ENCODE measurements at places on chromosomes 12 and 14.

DNA sequence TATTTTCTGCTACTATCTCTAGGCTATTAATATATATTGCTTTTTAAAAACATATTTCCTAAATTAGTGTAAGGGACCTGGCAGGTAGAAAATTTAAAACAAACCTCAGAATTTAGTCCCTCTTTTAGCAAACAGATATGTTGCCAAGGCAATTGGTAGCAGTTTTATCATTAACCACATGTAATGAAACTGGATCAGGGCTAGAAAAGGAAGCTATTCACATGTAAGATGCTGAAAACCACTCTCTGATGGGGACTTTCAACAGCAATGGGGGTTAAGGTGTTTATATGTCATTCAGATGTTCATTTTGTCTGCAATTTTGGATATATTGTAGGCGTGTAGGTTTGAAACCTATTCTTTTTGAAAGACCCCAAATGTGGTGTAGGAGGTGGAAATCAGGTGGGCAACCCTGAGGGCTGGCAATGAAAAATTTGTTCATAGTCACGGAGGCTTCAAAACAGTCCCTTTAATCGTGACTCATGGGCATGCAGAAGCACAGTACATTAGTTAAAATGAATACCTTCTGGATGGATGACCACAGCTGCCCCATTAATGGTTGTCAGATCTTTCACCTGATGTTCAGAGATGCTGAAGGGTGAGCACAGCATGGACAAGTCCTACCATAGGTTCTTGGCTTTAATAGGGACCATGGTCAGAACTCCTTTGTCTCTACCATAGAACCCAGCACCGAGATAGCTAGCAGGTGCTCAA is 5.9 kb upstream of the PKP2 start:
- no peak overlapping the region for H3K4me3 ChIP-seq
- H3K4me1 ChIP-seq = peaks cover 5% of the 10 kb centered on the region
- no peak for DNase-seq
- H3K27ac ChIP-seq = no peak overlapping the region

DNA sequence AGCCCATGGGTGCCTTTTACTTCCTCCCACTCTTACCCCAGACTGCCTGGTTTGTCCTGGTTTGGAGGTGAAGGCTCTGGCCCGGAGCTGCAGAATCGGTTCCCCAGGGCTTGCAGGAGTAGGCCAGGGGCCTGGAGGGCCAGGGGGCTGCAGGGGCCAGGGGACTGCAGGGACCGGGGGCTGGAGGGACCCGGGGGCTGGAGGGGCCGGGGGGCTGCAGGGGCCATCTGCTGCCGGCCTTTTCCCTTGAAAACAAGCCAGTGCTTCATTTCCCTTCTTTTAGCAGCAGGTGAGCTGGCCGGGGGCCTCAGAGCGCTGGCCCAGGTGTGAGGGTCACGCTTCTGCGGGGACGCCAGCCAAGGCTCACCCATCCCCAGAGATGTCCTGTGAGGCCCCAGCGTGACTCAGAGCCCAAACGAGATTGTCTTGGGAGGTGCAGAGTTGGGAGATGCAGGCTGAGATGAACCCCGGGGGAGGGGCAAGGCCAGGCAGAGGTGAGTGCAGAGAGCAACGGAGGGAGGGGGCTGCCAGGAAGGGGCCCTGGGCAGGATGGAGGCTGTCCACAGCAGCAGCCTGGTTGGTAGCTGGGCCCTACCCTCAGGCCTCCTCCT is 154.9 kb downstream of the KIF26A start:
- no peak overlapping the region for H3K27ac ChIP-seq
- H3K4me1 ChIP-seq = no peaks in the 10 kb centered on the region
- no peak overlapping the region for H3K4me3 ChIP-seq
- DNase-seq = no peak
- H3K36me3 ChIP-seq = no peaks in the 10 kb centered on the region

DNA sequence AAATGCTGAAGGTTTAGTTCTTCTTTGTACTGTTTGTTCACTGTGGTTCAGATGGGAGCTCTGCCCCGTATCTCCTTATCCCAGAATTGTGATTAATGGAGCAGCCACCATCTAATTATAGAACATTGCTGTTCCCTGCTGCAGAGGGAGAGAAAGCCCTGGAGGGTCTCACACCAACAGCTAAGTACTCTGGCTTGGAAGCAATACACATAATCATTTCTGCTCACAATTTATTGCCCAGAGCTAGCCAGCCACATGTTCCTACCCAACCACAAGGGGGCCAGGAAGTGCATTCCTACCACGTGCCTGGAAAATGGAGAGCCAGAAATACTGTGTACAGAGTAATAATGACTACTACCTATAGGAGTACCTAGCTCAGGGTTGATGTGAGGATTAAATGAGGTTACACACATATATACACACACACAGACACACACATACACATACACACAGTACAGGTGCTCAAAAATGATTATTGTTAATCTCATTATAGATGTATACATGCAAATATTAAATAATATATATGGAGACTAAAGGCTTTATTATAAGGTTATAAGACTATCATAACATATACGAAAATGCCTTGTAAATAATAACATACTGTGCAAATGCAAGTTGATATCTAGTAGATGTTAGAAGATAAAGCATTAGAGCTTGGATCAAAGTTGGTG is 22.3 kb downstream of the MSRB3 start:
- no peak overlapping the region for H3K4me3 ChIP-seq
- H3K36me3 ChIP-seq = no peaks in the 10 kb centered on the region
- DNase-seq = no peak
- H3K27ac ChIP-seq = no peak overlapping the region

- no peak for DNase-seq
- no peak overlapping the region for H3K4me3 ChIP-seq
- peaks cover 14% of the 10 kb centered on the region for H3K27me3 ChIP-seq
Measured at GRCh38 chr12:65810036-65810435, 14.2 kb upstream of the HMGA2 start.

GRCh38 chr14:63163306-63163705 is 40.9 kb upstream of the RHOJ start:
- no peak overlapping the region for H3K27ac ChIP-seq
- H3K4me3 ChIP-seq = no peak overlapping the region
- no peaks in the 10 kb centered on the region for H3K27me3 ChIP-seq

GRCh38 chr14:95620659-95621059 is 65.6 kb upstream of the TCL1B start:
- H3K27ac ChIP-seq = no peak overlapping the region
- H3K27me3 ChIP-seq = peaks cover 27% of the 10 kb centered on the region
- no peak for DNase-seq
- no peaks in the 10 kb centered on the region for H3K4me1 ChIP-seq

- H3K36me3 ChIP-seq = no peaks in the 10 kb centered on the region
- peaks cover 23% of the 10 kb centered on the region for H3K4me1 ChIP-seq
- no peak overlapping the region for H3K27ac ChIP-seq
- H3K27me3 ChIP-seq = peaks cover 1% of the 10 kb centered on the region
- no peak for DNase-seq
- no peak overlapping the region for H3K4me3 ChIP-seq
Measured at GRCh38 chr12:54562750-54563356, 13.5 kb downstream of the PDE1B start.

- no peaks in the 10 kb centered on the region for H3K27me3 ChIP-seq
- no peak overlapping the region for H3K27ac ChIP-seq
- H3K36me3 ChIP-seq = no peaks in the 10 kb centered on the region
- H3K4me3 ChIP-seq = no peak overlapping the region
Measured at GRCh38 chr14:44657696-44658388, 150.8 kb upstream of the FSCB start.

GRCh38 chr12:54007538-54008259 is 1.1 kb upstream of the HOXC8 start:
- no peak overlapping the region for H3K4me3 ChIP-seq
- peaks cover 73% of the 10 kb centered on the region for H3K27me3 ChIP-seq
- H3K27ac ChIP-seq = no peak overlapping the region
- peaks cover 22% of the 10 kb centered on the region for H3K4me1 ChIP-seq

- H3K27me3 ChIP-seq = no peaks in the 10 kb centered on the region
- no peaks in the 10 kb centered on the region for H3K36me3 ChIP-seq
- H3K4me3 ChIP-seq = peak overlapping the region; percentile 77
- H3K27ac ChIP-seq = peak overlapping the region; percentile 98
- DNase-seq = peak; percentile 23
- peaks cover 40% of the 10 kb centered on the region for H3K4me1 ChIP-seq
Measured at GRCh38 chr12:89863493-89863938, 154.9 kb upstream of the ATP2B1 start.

GRCh38 chr12:105235732-105236476 is at the start of gene APPL2:
TSS of gene APPL2 (minus strand) at chr12:105236174. CDS start at chr12:105236012, 162 bp downstream.
- H3K27ac ChIP-seq = peak within 1 kb of the TSS; percentile 96
- H3K27me3 ChIP-seq = no peaks in the 10 kb centered on the region
- H3K4me3 ChIP-seq = peak within 1 kb of the TSS; percentile 95

GRCh38 chr14:68651075-68651474 is 141.8 kb downstream of the ZFP36L1 start:
- DNase-seq = no peak
- no peak overlapping the region for H3K4me3 ChIP-seq
- no peaks in the 10 kb centered on the region for H3K36me3 ChIP-seq
- no peak overlapping the region for H3K27ac ChIP-seq
- peaks cover 28% of the 10 kb centered on the region for H3K4me1 ChIP-seq
- H3K27me3 ChIP-seq = no peaks in the 10 kb centered on the region

GRCh38 chr14:105087308-105087962 is 22.2 kb upstream of the GPR132 start:
- H3K36me3 ChIP-seq = no peaks in the 10 kb centered on the region
- no peak for DNase-seq
- H3K27ac ChIP-seq = peak overlapping the region; percentile 92
- peaks cover 39% of the 10 kb centered on the region for H3K4me1 ChIP-seq

DNA sequence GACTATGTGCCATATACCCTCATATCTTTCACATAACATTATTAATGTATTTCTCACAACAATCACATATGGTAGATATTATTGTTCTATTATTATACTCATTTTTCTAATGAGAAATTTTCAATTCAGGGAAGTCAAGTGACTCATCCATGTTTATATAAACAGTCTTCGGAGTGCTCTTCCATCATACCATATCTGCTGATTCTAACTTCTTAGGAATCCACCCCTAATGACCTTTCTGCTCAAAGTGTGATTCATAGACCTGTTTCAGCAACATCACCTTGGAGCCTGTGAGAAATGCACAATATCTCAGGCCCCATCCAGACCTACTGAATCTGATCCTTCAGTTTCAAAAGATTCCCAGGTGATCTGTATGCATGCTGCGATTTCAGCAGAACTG is 39.8 kb upstream of the OVCH1 start:
- H3K27ac ChIP-seq = no peak overlapping the region
- no peak overlapping the region for H3K4me3 ChIP-seq
- no peaks in the 10 kb centered on the region for H3K36me3 ChIP-seq
- H3K4me1 ChIP-seq = no peaks in the 10 kb centered on the region

- DNase-seq = peak; percentile 36
- H3K4me1 ChIP-seq = peaks cover 34% of the 10 kb centered on the region
Measured at GRCh38 chr14:24673534-24674203, 39.7 kb upstream of the GZMB start.

GRCh38 chr12:122452701-122453285 is 30.3 kb upstream of the CLIP1 start:
- peak overlapping the region; percentile 87 for H3K4me3 ChIP-seq
- H3K27ac ChIP-seq = peak overlapping the region; percentile 99
- peaks cover 35% of the 10 kb centered on the region for H3K4me1 ChIP-seq
- no peaks in the 10 kb centered on the region for H3K36me3 ChIP-seq
- no peaks in the 10 kb centered on the region for H3K27me3 ChIP-seq

DNA sequence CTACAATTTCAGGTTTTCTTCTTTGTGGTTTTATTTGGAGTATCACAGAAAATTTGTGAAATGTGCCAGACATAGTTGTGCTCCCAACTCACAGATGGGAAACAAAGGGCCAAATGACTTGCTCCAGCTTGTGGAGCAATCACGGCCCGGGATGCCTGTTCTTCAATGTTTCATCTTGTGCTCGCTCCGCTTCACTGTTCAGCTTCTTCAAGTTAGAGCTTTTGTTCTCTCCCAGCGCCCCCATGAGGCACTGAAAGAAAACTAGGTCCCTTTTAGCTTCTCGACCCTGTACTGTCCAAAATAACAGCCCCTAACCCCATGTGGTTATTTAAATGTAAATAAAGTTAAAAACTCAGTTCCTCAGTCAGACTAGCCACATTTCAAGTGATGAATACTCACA is 187.9 kb upstream of the STXBP6 start:
- H3K36me3 ChIP-seq = no peaks in the 10 kb centered on the region
- no peak overlapping the region for H3K27ac ChIP-seq
- H3K4me3 ChIP-seq = no peak overlapping the region
- H3K27me3 ChIP-seq = peaks cover 15% of the 10 kb centered on the region
- no peak for DNase-seq

DNA sequence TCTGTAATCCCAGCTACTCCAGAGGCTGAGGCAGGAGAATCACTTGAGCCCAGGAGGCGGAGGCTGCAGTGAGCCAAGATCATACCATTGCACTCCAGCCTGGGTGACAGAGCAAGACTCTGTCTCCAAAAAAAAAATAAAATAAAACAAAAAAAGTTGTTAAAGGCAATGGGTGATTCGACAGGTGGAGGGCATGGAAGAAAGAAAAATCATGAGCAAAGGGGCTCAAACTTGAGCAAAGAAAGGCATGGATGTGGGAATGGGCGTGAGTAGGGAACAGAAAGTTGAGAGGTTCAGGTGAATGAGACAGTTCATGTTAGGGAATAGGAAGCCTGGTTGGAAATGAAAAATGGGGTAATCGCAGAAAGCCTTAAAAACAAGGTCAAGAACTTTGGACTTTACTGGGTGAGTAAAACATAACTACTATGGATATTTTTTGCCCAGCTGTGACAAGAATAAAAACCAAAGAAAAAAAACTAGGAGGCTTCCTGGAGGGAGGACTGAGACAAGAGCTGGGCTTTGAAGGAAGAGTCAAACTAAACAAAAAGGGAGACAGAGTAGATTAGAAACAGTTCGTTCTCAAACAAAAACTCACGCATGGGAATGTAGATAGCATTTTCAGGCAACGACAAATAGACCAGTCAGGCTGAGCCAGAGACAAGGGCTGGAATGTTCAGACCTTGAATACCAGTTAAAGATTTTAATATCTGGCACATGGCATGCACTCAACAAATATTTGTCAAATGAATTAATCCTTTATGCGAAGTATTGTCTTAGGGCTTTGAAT is 18.8 kb downstream of the PYM1 start:
- no peak for DNase-seq
- no peaks in the 10 kb centered on the region for H3K36me3 ChIP-seq
- H3K27ac ChIP-seq = peak overlapping the region; percentile 20
- H3K4me3 ChIP-seq = no peak overlapping the region

DNA sequence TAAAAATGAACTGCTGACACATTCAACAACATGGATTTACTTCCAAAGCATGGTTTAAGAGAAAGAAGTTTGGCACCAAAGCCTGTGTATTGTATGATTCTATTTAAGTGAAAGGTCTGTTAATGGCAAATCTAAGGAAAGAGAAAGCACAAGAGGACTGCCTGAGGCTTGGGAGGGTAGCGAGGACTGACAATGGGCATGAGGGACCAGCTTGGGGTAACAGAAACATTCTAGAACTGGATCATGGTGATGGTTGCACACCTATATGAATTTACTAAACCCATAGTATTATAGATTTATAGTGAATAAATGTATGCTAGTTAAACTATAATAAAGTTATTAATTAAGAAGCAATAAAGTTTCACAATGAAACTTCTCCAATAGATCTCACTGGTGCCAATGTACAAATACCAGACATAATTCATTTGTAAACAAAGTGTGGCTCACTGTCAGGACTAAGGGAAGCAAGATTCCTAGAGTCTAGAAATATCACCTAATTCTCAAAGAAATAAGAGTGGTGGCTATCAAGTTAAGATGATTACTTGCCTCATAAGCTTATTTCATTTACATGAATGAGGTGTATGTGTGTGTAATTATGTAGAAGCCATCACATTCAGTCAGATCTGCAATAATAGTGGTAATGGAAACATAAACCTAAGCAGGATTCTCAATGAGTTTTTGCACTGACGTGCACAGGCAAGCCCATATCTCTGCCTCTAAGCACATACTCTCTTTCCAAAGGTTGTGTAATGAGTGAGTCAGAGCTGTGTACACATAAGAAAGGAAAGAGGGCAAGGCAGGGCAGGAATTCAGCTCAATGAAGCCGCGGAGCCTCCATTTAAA is 353.4 kb downstream of the KCNH5 start:
- H3K36me3 ChIP-seq = no peaks in the 10 kb centered on the region
- no peaks in the 10 kb centered on the region for H3K4me1 ChIP-seq
- DNase-seq = no peak
